ENCODE measurements at places on chromosomes 2 and 18.

DNA sequence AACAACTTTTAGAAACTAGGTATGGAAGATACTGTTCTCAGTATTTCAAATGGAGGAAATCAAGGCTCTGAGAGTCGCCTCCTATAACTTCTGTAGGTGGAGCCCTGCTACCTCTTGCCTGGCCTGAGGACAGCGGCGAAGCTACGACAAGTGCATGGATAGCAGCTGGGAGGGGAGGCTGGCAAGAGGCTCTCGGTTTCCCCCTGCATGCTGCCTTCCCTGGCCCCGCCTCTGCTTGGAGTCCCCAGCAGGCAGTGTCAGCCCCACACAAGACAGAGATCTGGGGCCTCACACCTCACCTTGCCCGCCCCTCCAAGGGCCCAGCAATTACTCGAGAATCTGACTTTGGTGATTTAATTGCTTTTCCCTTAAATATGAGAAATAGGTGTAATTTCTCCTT, 107.6 kb upstream of the POU3F3 start:
- DNase-seq = no peak

DNA sequence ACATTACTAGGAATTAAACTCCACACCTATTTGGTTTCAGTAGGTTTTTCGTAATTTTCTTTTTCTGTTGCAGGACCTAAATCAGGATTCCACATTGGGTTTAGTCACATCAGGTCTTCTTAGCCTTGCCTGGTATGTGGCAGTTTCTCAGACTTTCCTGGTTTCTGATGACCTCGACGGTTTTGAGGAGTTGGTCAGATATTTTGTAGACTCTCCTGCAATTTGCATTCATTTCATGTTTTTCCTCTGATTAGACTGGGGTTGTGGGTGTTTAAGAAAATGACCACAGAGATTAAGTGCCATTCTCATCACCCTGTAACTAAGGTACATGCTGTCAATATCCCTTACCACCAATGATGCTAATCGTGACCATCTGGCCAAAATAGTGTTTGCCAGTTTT, 97.3 kb upstream of the ST6GAL2 start:
- no peak for DNase-seq

- DNase-seq = no peak
These were observed 19.1 kb downstream of the CYBRD1 start for GRCh38 chr2:171541202-171541887.

DNA sequence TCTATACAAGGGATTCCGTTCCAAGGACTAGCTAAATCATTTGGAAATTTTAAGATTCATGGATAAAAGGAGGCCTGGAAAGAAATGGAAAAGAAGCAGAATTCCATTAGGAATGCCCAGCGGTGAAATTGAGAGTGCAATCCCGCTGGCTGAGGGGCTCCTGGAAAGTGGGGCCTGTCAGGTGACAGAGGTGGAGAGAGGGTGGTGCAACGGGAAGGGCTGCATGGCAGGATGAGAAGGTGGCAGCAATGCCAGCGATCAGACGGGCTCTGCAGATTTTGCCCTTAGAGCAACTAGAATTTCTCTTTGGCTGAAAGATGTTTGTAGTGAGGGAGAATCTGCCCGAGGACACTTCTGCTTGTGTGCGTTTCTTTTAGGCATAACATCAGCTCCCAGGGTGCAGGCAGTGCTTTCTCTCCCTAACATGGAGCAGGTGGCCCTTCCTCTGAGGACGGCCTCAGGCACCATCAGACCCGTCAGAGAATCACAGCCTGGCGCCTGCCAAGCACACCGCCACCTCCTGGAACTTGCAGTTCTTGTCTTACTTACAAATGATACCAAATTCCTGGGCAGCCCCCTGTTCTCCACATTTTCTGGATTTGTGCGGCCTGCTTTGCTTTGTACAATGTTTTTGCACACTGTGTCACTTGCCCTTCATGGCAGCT, 261.6 kb downstream of the NDUFA10 start:
- DNase-seq = no peak

- no peak for DNase-seq
These were observed 135.0 kb downstream of the FIGN start for GRCh38 chr2:163600801-163601200.

DNA sequence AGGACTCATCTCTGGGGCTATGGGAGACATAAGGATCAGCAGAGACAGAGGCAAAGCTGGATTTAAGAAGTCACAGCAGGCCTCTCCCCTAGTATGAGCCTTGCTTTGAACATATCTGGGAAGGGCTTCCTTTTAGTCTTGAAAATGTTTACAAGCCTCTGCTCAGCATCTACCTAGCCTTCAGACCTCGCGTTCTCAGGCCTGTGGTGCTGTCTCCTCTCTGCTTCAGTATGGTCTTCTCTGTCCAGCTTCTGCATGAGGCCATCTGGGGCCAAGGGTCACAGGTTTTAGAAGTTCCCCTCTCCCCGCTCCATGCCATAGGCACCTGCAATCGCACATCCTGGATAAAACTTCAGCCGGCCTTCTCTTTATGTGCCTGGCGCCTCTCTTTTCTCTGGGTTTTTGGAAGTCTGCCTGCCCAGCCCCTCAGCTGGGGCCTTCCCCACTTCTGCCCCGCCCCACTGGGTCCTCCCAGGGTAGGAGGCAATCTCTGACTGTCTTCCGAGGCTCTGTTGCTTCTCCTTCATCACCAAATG, 7.1 kb downstream of the ACTG2 start:
- no peak for DNase-seq

- DNase-seq = no peak
These were observed 343.0 kb downstream of the ERBB4 start for GRCh38 chr2:212195626-212196025.

DNA sequence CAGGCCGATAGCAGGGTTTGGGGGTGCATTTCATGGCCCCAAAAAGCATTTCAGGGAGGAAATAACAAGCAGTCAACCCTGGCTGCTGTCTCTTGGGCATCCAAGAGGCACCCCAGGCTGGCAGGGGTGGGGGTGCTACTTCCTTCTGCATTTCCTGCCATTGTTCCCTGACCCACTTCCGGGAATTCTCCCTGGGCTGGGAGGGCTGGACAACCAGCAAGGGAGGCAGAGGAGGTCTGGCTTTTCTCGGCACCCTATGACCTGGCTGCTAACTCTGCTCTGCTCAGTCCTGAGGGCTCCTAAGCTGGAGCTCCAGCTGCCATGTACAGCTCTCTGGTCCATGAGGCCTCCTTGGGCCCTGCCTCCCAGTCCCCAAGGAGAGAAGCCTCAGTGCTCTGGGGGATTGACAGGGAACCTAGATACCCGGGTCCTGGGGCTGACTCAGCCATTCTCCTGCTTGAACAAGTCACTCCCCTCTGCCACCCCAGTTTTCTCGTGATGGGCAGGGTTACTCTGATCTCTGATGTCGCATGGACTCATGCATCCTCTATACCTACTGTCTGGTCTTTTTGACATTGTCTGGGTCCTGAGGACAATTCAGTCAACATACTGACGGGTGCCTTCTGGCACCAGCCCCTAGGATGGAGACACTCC, 47.2 kb downstream of the DYSF start:
- DNase-seq = no peak

- DNase-seq = no peak
These were observed 84.4 kb downstream of the TPGS2 start for GRCh38 chr18:36744261-36744876.

All from stimulated activated CD8-positive, alpha-beta memory T cell treated with anti-CD3 and anti-CD28 coated beads, Interleukin-2, amount 100 ng/mL, for 1 hour (primary cell).